ENCODE measurements at places on chromosomes 3 and 15.
A peak's percentile ranks its signal among the peaks of the same experiment; 100 is the strongest.

GRCh38 chr15:80953001-80953952 is 36.3 kb downstream of the MESD start:
- DNase-seq = no peak

DNA sequence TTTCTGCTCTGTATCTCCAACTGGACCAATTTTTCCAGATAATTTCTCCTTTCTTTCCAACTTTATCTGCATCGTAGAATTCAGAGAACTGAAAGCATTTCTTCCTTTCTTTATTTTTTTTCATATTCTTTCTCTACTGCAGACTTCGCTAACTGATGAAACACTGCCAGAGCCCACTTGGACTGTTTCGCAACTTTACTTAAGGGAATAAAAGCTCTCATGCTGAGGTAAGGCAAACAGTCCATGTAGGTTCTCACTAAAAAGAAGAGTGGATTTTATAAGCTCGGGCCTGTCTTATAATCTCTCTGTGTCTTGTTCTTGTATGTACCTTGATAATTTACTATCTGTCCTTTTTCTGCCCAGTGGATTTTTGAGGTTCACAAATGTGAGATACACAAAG is 163.5 kb downstream of the CNTN4 start:
- no peak for DNase-seq

- peak; percentile 75 for DNase-seq
These were observed 26.4 kb upstream of the PDE8A start for GRCh38 chr15:84955089-84955848.

- DNase-seq = no peak
These were observed 5.3 kb downstream of the P2RY12 start for GRCh38 chr3:151379083-151379734.

GRCh38 chr15:65752151-65752700 is 39.9 kb downstream of the DENND4A start:
- DNase-seq = no peak

DNA sequence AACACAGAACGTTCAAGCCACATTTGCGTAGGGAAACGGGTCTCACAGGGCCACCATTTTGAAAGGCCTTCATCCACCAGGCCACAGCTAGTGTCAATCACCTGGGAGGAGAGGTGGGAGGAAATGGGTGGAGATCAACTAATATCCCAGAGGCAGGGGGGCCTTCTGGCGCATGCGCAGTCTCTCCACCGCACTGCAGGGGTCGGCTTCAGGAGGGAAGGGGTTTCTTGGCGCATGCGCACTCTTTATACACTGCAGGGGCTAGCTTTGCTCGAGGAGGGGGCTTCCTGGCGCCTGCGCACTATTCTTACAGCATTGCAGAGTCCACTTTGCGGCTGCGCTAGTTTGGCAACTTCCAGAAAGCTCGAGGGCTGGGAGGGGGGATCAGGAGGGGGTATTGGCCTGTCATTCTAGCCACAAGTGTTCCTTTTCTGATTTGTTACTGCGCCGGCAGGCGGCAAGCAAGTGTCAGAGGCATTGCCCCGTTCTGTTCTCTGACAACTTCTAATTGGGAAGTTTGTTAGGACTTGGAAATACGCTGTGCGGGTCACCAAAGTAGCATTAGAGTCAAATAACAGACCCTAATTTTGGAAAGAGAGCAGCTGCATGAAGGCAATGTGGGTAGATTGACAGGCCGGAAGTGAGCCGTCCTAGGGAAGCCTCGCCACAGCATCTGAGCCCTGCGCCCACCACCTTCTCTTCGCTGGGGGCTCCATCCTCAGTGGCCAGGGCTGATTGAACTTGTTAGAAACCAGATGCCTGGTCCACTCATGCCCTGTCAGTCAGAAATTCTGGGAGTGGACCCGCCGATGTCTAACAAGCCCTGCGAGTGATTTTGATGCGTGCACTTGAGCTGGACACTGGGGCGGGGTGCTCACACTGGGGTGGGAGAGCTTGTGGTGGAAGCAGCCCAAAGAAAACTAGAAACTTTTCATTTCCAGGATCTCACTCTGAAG is 173.5 kb upstream of the NDN start:
- DNase-seq = no peak

DNA sequence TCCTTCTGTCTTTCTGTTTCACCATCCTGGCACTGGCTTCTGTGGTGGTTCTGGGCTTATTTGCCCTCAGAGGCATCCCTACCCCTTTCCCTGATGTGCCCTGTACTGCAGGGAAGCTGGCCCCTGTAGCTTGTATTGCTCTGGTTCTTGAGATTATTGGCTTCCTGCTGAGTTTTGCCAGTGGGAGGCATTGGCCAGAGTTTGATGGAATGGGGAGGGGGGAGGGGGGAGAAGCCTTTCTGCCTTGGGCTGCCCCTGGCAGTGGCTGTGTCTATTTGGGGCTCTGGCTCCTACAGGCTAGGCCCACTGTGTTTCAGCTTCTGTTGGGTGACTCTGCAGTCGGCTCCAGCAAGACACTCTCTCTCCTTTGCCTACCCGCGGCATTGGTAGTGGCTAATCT is 41.6 kb upstream of the SEMA6D start:
- DNase-seq = no peak

DNA sequence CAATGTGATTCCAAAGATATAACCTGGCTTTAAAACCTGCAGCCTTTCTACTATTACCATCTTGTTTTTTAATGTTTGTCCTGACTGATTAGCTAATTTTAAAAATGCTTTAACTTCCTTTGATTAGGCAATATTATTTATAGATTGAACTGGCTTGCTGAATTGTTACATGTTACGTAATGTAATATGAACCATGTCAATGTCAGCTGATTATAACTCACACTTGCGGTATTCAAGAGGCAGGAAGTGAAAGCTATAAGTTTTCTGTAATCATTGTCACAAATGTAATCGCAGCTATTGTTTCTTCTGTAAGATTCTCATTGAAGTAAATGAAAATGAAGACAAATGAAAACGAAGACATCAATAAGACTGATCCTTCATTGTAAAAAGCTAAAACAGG is 146.8 kb downstream of the ROBO2 start:
- no peak for DNase-seq

- no peak for DNase-seq
These were observed 202.8 kb upstream of the MRPL3 start for GRCh38 chr3:131705558-131706051.

GRCh38 chr3:43207628-43208085 is 78.7 kb upstream of the SNRK start:
- DNase-seq = no peak

DNA sequence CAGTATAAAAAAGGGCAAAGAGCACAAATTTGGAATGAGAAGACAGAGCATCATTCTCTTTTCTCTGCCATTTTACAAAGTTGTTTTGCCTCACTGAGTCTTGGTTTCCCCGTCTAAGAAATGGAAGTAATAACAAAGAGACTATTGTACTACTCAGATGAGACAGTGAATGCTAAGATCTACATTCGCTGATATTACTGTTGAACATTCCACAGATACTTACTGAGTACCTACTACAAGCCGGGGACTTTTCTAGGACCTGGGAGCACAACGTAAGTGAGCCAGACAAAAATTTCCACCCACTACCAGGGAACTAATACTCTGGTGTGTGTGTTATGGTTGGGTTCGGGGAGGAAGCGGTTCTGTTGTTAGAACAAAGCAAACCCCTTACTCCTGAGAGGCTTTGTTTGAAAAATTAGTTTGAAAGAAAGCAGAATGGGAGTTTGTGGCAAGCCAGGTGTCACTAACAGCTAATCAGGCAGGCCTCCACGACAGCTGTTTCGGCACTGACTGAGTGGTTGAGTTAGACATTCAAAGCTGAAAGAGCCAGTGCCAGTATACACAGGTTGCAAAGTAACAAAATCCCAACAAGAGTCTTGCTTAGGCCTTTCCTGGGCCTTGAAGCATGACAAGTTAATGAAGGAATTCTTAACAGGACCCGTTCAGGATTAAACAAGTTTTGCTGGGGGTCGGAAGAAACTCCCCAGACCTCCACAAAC is 458.3 kb downstream of the EDEM1 start:
- no peak for DNase-seq

DNA sequence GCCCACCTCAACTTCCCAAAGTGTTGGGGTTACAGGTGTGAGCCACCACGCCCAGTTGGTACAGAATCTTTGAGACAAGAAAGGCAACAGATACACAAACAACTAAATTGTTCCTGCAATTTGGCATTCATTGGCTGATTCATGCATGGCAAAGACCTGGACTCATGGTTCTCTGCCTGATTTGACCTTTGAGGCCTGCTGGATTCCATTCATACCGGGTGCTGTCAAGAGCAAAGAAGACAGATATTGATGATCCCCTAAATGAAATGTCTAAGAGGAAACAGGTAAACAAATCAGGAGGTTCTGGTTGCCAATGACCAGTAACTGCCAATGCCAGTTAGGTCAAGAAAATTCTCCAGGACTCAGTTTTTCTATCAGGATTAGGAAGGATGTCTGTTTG is 43.9 kb upstream of the RAD18 start:
- no peak for DNase-seq

- DNase-seq = peak; percentile 30
These were observed 541 bp downstream of the RPS27L start for GRCh38 chr15:63156755-63157117.

DNA sequence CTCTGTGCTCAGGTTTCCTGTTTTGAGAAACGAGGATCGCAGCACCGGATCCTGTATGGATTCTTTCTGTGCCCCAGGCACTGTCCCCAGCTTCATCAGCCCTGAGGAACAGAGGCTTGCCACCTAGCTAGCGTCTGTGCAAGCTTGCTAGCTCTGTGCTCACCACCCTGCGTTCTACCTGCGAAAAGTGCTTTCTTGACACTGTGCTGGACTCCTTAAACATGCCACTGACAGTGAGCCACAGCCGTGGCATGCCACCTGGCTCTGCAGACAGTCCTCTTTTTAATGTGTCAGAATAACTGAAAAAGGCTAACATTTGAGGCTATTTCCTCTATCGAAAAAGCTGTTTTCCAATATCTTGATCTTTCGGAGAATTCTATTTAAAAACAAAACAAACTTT is 1.4 kb downstream of the PGPEP1L start:
- no peak for DNase-seq
